Activated naive CD4-positive, alpha-beta T cell (primary cell): ENCODE measurements at places on chromosomes 1 and 21.

- no peak for DNase-seq
These were observed 6.0 kb upstream of the SF3A3 start for GRCh38 chr1:37995751-37996345.

GRCh38 chr1:246092136-246092535 is 414.9 kb downstream of the SMYD3 start:
- no peak for DNase-seq

GRCh38 chr1:177164380-177165068 is at the start of gene ASTN1:
Gene ASTN1 (minus strand): TSS chr1:177164712. CDS start chr1:177164676, 36 bp downstream.
- DNase-seq, result no peak

DNA sequence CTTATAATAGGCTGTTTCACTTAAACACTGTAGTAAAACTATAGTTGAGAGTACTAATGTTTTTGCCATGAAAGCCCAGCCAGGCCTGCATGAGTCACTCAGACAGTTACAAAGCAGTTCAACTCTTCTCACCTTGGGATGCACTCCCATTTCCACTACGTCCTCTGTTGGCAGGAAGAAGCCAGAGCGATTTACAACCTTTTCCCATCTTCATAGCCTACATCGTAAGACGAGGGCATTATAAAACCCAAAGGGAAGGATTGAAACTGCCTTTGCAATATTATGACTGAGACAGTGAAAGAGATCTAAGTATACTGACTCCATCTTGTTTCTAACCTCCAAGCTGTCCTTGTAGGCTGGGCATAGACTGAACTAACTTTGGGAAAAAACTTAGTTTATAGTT is 71.8 kb upstream of the CSF1 start:
- DNase-seq, result no peak

GRCh38 chr1:9758559-9759121 is 65.1 kb downstream of the CLSTN1 start:
- no peak for DNase-seq

DNA sequence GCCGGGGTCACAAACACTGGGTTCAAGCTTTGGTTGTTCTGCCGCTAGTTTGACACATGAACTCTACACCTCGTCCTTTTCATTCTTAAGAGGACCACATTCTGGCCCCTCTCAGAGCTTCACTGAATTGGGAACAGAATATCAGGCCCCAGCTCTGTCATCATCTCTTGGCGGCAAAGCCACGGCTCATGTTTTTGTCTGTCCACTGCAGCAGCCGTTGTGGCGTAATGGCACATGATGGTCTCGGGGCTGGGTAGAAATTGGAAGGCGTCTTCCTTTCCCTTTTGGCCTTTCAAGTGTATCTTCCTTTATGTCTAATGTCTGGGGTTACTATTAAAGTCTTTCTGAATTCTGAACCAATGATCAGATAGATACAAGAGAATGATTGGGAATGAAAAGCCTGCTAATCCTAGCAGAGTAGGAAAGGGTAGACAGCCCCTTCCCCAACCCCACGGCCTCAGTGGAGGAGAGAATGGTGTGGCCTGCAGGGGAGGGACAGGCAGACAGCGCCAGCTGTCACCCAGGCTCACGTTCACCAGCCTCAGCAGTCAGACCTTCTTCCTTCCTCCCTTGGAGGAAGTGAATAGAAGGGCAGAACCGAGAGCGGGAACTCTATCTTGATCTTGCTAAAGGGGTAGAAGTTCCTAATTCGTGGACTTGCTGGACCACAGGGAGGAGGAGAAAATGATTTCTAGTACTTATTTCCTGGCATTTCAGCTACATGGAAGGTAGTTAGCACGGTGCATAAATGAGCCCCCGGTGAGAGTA is 498.1 kb downstream of the KIF26B start:
- DNase-seq, result no peak

- no peak for DNase-seq
These were observed 519 bp downstream of the FNBP1L start for GRCh38 chr1:93448292-93448982.
